ENCODE measurements at places on chromosomes 7 and 10. TPM values are rescaled to one million over a fixed set of nuclear protein-coding genes. Genes with fewer than 3 reads are reported as not detected.

FOXI2 gene
- 1.5 TPM for polyA plus RNA-seq

TMEM225B gene
- polyA plus RNA-seq = 1.6 TPM

SPDYE1 gene
- polyA plus RNA-seq = not detected

ASB15 gene
- 1.8 TPM for polyA plus RNA-seq

RNLS gene
- polyA plus RNA-seq = 19.5 TPM

PALD1 gene
- 3.0 TPM for polyA plus RNA-seq

SYCE1 gene
- polyA plus RNA-seq = 1.4 TPM

AFAP1L2 gene
- polyA plus RNA-seq = 19.8 TPM

AGR2 gene
- polyA plus RNA-seq = 15.1 TPM

COL13A1 gene
- 4.0 TPM for polyA plus RNA-seq

IL15RA gene
- 6.8 TPM for polyA plus RNA-seq

CALD1 gene
- 72.7 TPM for polyA plus RNA-seq

LIPN gene
- not detected for polyA plus RNA-seq

BMPER gene
- polyA plus RNA-seq = 0.80 TPM

ATOH7 gene
- 0.45 TPM for polyA plus RNA-seq

DRGX gene
- polyA plus RNA-seq = not detected

Data from kidney (tissue), 22 donors.